ENCODE measurements at places on chromosomes 4 and X.

- no peak for DNase-seq
Measured at GRCh38 chr4:74628852-74629620, 165.3 kb downstream of the BTC start.

- no peak for DNase-seq
Measured at GRCh38 chr4:78168029-78168428, 110.9 kb downstream of the FRAS1 start.

DNA sequence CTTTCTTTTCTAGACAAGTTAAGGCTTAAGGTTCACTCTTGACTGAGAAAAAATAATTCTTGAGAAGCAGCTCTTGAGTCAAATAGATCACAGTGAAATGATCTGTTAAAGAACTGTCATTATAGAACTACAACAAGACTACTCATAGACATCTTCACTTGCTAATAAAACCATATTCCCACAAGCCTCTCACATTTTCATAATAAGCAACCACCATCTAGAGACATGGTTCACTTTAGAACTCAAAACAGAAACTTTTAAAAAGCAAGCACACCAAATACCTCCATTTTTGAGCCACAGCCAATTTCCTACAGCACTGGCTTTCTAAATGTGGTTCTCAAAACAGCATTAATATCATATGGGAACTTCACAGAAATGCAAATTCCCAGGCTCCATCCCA lies 309.5 kb downstream of the TMA16 start:
- no peak for DNase-seq

- DNase-seq, result no peak
Measured at GRCh38 chrX:96464880-96465558, 219.6 kb upstream of the DIAPH2 start.

DNA sequence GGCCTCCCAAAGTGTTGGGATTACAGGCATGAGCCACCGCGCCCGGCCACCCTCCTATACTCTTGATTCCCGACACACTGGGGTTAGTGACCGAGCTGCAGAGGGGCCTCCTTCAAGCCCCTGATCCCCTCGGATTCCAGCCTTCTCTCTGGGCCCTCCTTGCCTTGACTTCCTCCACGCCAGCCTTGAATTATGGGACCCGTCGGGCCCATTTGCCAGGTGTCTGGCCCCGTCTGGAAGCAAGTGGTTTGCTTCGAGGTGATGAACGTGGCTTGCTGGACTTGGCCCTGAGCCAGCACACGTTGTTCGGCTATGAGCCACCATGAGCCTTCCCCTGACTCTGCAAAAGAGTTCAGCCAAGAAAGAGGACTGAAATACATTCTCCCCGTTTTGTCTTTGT lies 37.4 kb upstream of the GRPEL1 start:
- no peak for DNase-seq

DNA sequence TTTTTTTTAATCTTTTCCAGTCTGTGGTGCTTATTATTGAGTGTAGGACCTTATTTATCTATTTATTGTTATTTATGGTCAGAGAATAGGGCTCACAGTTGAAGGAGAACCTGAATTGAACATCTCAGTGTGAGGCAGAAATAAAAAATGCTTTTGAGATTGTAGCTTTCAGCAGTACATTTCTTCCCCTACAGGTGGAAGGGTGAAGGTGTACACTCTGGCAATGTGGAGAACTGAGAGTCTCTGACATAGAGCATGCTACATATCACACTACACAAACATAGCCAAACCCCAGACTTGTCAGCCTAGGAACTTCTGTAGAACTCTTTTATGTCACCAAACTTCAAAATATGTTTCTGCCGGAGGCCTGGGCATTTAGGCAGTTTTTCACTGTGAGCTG lies 140.2 kb downstream of the STIM2 start:
- no peak for DNase-seq

GRCh38 chr4:15255537-15255936 lies 172.3 kb upstream of the C1QTNF7 start:
- DNase-seq, result no peak

- no peak for DNase-seq
Measured at GRCh38 chr4:1460967-1461868, 55.0 kb upstream of the NKX1-1 start.

- DNase-seq, result no peak
Measured at GRCh38 chr4:46254788-46255187, 130.9 kb upstream of the GABRG1 start.

DNA sequence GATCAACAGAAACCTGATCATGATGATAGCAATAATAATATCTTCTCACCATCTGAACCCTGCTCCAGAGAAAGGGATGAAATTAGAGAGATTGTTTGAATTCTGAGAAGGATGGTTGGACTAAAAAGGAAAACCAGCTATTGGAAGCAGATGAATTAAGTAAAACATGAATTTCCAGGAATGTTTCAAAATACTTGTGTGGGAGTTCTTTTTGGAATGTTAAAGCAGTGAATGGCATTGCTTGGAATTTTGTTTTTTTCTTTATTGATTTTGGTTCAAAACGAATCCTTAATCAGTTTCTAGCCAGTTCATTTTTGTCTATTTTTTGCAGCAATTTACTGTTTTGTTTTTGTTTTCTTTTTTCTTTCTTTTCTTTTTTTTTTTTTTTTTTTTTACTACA lies 150.3 kb downstream of the NHS start:
- no peak for DNase-seq

DNA sequence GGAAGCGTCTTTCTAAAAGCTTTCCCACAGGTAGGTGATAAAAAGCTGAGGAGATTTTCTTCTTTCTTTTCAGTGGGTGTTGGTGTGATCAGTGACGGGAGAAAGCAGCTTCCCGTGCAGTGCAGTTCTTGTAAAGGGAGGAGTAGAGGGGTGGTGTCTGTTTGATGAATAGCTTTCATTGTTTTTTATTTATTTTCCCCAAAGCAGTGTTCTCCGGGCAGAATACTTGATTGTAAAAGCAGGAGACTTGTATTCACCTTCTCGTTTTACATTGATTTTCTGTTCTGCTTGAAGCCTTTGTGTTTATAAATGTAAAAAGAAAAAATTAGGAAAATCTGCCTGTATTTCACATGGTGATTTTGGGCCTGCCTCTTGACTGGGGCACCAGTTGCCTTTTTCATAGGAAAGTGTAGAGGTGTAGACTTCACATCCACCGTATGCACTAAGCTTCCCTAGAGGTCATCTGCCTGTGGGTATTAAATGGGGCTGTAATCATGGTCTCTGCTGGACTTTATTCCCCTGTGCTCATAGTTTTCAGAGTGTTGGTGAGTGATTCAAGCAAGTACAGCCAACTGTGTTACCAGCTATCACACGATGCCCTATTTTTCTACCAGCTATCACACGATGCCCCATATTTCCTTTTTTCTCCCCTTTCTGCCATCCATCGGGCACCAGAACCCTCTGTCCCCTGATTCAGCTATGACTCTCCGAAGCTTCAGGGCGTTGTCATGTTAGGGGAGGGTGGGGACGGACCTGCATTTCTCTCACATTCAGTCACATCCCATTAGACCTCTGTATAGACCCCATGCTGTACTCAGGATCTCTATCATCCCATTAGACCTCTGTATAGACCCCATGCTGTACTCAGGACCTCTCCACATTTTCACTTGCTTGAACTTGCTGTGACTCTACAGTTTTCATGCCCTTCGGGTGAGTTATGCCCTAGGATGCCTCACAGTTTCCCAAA lies 526.5 kb downstream of the TRIML1 start:
- DNase-seq, result no peak

- DNase-seq, result no peak
Measured at GRCh38 chr4:141909541-141909940, 273.2 kb downstream of the IL15 start.

DNA sequence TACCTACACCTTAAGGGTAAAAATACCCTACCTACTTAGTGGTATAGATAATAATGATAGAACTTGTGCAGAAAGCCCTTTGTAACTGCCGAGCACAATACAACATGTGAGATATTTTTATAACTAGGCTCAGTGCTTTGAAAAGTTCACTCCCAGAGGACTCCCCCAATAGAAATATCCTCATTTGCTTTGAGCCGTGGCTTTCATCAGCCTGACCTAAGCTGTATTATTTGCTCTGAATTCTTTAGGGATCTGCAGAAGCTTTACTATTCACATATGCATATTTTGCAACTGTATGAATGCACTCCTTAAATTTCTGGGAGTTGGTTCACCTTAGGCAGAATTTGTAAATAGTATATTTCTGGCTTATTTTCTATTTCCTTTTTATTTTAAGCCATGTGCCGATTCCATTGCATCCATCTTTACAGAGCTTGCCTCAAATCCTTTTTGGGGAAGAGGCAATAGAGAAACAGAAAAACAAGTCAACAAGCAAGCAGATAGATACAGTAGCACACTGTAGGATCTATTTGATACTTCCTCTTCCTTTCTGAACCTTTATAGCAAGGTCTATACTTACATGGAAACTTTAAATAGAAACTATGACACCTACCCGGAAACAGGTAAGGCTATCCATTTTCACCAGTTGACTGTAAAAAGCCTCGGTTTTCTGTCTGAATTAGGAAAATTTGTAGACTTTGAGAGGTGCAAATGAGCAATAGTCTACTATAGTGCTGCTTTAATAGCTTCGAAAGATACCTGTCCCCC lies 242.5 kb upstream of the VCX3A start:
- no peak for DNase-seq

Data from nephron progenitor cell (in vitro differentiated cells).